ENCODE measurements at places on chromosomes 5 and 9.

GRCh38 chr5:113510836-113511451, 2.5 kb upstream of the YTHDC2 start:
- DNase-seq, result peak; percentile 65

DNA sequence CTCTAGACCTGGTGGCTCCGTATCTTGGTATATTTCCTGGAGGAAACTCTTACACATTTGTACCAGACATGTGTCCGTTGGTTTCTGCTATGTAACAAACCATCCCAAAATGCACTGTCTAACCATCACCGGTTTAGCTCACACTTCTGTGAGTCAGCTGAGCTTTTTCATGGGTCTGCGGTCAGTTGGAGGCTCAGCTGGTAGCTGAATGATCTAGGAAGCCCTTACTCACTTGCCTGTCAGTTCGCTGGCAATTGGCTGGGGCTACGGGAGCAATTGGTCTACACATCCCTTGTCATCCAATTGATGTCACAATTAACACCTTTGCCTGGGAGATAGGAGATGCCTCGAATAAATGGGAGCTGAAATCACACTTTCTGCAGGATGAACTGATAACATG, 11.6 kb upstream of the WHRN start:
- DNase-seq, result no peak

DNA sequence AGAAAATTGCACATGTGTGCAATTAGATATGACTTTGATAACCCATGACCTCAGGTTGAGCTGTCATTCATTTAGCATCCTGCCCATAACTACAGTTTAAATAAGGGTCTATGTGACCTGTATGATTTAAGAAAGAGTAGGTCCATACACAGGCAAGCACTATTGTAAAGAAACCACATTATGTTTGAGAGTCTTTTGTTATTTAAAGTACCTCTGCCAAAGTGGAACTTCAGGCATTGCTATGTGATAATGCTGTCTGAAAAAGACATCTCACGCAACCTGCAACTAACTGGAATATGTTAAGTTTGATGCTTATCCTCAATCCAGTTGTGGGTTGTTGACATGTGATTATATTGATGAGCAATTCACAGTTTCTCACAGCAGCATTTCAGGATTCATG, 317.0 kb downstream of the TMEM161B start:
- no peak for DNase-seq

DNA sequence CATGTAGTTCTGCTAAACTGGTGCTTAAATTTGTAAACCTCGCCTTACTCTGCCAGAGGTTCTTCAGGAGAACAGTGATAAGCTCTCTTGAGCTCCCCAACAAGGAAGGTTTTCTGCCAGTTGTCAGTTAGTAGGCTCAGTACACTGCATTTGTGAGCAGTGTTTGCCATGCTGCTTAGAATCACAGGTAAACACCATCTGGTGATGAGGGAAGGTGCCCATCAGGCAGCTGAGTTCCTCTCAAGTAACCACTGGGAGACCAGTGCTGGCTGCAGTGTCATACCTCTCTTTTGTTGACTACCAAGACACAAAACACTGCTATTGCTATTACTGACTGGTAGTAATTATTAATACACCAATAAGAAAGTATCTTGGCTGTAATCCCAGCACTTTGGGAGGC, 186.2 kb upstream of the OTULINL start:
- DNase-seq, result no peak

DNA sequence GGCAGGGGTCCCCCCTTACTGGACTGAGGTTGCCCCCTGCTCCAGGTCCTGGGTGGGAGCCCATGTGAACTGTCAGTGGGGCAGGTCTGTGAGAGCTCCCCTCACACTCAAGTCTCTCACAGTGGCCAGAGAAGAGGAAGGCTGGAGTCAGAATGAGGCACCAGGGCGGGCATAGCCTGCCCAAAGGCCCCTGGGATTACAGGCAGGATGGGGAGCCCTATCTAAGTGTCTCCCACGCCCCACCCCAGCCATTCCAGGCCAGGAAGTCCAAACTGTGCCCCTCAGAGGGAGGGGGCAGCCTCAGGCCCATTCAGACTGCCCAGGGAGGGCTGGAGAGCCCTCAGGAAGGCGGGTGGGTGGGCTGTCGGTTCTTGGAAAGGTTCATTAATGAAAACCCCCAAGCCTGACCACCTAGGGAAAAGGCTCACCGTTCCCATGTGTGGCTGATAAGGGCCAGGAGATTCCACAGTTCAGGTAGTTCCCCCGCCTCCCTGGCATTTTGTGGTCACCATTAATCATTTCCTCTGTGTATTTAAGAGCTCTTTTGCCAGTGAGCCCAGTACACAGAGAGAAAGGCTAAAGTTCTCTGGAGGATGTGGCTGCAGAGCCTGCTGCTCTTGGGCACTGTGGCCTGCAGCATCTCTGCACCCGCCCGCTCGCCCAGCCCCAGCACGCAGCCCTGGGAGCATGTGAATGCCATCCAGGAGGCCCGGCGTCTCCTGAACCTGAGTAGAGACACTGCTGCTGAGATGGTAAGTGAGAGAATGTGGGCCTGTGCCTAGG, at the start of gene CSF2:
Gene CSF2, plus strand, starts transcription at position 559 of the 783 bp plus-strand sequence. Its CDS starts 35 bp downstream, at position 594.
- DNase-seq, result no peak

GRCh38 chr5:149944666-149945065, at the start of gene PDE6A:
Gene PDE6A, minus strand, starts transcription at chr5:149944793. Its CDS starts 120 bp downstream, at chr5:149944673.
- DNase-seq, result no peak

DNA sequence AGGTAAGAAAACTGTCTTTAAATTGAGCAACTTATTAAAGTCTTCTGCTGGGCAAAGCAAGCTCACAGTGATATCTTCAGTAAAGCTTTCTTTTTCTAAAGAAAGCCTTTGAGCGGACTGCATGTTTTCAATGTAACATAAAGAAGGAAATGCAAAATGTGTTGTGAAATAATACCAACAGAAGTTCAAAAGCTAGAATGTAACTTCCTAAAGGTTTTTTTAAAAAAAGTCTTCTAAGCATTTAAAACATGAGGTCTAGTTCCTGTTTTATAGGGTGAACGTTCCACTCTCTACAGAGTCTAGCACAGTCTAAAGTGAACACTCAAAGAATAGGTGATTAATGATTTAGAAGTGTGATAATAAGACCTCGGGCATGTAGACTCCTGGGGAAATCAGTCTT, 62.9 kb downstream of the DENND1A start:
- peak; percentile 6 for DNase-seq

GRCh38 chr5:159784993-159785392, 131.3 kb upstream of the ADRA1B start:
- no peak for DNase-seq

DNA sequence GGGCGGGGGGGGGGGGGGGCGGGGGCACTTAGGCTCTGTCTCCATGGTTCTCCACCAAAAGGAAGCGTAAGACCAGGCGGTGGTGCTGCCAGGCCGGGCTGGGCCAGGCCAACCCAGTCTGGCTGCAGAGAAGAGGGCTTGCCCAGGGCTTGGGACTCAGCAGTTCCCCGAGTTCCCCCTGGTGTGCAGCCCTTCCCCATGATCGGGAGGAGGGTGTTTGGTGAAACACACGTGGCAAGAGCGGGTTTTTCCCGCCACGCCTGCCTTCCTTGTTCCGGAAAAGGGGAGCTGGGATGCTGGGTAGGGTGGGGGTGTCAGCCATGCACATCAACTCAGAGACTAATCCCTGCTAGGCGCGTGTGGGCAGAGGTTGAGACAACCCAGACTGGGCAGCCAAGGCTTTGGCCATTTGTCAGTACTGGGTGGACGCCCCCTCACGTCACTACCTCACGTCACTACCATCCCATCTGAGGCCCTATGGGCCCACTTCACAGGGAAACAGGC, 32.9 kb downstream of the PRRX2 start:
- DNase-seq, result no peak

DNA sequence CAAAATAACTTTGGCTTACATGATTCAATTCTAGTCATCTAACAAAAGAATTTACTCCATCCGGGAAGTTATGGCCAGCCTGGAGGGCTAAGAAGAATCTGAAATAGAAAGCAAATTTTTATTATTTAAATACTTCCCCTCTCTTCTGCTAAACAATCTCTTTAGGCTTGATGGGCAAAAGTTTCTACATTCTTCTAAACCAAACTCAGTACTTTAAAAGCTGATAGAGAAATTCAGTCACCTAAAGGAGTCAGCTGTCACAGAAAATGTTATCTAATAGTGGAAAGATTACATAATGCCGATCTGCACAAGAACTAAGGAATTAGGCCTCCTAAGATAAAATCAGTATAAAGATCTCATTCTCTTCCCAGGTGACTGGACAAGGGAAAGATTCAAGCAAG, 32.4 kb downstream of the GNAQ start:
- no peak for DNase-seq

Data from hematopoietic multipotent progenitor cell treated with erythropoietin and hydrocortisone succinate and interleukin-3 and kit ligand, for 8 days (in vitro differentiated cells).